ENCODE measurements at places on chromosomes 4 and X.

DNA sequence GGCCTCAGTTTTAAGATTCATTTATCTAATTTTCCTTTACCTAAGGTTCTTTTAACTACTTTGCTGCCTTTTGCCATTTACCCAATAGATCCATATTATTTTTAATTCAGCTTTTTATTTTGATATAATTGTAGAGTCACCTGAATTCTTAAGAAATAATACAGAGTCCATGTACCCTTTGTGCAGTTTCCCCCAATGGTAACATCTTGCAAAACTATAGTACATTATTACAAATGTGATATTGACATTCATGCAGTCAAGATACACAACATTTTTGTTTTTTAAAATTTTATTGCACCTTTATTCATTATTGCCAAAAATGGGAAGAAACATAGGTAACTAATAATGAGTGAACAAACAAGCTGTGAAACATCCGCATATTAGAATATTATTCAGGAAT lies 208.7 kb upstream of the WDFY3 start:
- no peak for DNase-seq

- DNase-seq, result no peak
Measured at GRCh38 chrX:136211766-136212556, 39.2 kb downstream of the MAP7D3 start.

DNA sequence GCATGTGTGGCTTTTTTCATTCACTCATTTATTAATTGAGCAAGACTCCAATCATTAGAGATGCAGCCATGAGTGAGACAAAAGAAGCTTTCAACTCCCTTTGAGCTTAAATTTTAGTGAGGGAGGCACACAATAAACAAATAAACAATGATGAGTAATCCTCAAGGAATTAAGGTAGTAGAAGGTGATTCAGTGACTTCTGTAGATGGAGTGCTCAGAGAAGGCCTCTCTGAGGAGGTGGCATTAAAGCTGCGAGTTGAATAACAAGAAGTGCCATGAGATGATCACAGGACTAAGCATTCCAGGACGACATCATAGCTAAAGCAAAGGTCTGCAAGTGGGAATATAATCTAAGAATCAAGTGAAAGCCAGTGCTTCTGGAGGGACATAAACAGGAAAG lies 77.6 kb downstream of the NWD2 start:
- no peak for DNase-seq

DNA sequence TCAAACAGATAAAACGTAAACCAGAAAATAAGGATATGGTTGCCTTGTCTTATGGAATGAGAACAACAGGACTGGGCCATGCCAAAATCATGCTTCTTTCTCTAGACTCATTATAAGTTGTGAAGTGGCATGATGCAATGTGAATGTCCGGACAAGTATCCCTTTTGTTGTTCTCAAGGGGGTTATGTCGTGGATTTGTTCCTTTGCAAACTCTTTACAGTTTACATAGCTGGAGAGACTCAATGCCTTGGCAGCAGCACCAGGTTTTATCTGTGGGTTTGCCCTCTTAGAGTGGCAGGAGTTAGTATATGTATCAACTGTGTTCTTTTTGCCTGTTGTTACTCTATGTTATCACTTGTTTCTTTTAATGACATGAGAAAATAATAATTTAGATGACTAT lies 41.4 kb downstream of the SPRY1 start:
- DNase-seq, result no peak

DNA sequence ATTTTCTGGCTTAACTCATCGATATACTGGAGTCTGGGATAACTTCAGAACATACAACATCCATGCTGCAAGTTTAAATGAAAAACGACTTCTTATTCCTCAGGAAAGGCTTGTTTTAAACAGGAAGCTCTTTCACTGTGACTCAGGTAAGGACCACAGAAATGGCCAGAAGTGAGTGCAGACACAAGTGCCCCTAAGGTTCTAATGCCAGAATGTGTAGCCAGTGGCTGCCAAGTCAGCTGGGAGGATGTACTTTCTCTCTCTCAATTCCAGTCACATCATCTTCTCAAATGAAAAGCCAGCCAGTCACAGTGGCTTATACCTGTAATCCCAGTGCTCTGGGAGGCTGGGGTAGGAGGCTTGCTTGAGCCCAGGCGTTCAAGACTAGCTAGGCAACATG lies 144.6 kb downstream of the SH3KBP1 start:
- DNase-seq, result no peak

GRCh38 chr4:102612210-102612609 lies 111.1 kb downstream of the NFKB1 start:
- no peak for DNase-seq

DNA sequence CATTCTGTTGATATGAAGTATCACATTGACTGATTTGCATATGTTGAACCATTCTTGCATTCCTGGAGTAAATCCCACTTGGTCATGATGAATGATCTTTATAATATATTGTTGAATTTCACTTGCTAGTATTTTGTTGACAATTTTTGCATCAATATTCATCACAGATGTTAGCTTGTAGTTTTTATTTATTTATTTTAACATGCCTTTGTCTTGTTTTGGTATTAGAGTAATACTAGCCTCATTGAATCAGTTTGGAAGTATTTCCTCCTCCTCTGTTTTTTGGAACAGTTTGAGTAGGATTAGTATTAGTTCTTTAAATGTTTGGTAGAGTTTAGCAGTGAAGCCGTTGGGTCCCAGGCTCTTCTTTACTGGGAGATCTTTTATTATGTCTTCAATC lies 13.9 kb upstream of the ADH1C start:
- DNase-seq, result no peak

DNA sequence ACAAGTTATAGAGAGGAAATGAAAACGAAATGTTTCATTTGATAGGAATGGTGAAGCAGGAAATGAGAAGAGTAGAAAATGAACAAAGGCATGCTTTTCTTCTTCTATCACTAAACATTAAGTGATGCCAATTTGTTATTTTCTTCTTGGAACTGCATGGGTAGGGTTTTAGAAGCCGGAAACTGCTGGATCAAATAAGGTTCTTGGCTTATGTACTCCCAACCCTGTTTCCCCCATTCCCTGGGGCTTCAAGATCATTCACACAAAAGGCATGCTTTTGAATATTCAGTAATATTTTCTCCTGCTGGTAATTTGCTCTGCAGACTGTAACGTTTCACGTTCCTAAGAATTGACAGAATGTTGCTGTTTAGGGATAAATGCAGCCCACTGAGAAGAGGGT lies 224.1 kb downstream of the NLGN4X start:
- no peak for DNase-seq

GRCh38 chr4:18022572-18023050 lies 1.1 kb upstream of the LCORL start:
- DNase-seq, result no peak
